ENCODE measurements at places on chromosomes 1 and 21.

DNA sequence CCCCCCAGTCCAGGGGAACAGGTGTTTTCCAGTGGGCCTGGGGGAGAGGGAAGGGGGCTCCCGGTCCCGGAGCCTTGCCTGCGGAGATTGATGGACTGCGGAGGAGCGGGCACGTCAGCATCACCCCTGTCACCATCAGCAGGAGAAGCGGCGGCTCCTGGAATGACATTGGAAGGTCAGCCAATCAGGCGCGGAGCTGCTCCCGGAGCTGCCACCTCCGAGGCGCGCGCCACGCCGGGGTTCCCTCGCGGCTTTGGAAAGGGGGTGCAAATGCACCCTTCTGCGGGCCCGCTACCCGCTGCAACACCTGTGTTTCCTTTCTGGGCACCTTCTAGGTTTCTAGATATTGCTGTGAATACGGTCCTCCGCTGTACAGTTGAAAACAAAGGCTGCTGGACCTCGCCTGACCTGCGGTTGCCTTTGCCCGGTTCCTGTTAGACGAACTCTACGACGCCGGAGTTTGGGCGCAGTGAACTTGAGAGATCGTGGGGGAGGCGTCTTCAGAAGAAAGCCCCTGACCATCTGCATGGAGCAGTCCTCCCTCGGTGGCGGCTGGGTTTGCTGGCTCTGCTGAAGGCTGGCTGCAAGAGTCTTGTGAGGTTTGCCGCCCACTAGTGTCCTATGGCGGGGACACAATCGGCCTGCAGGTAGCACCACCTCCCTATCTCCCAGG lies 5.3 kb downstream of the DSCAM start:
- DNase-seq: no peak

GRCh38 chr1:81505831-81506230 lies 294.9 kb upstream of the ADGRL2 start:
- DNase-seq: no peak

GRCh38 chr1:47824297-47824696 lies 172.9 kb downstream of the TRABD2B start:
- no peak for DNase-seq

DNA sequence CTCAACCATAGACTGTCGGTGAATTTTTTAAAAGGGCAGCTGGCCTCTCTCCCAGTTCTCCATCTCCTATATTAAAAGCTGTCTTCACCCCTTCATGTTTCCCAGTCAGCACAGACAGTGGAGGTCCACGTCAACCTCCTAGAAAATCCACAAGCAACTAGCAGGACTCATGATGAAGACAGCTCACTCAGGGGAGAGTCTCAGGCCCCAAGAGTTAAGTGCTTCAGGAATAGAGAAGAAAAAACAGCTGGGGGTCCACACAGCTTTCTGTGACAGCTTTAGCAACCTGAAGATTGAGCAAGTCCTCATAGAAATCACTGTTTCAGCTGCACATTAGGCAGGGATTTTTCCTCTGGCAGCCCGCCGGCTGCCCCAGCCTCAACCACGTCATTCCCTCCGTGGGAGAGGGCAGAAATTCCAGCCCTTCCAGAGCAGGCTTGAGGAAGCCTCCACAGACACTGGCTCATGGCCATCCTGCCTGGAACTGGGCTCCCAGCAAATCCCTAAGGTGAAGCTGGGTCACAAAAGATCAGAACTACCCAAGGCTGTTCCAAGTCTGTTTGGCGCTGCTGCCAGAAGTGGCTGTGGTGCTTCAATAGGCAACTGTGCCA lies 15.2 kb downstream of the GPR161 start:
- DNase-seq: no peak

GRCh38 chr1:164250365-164250764 lies 308.6 kb upstream of the PBX1 start:
- no peak for DNase-seq

- no peak for DNase-seq
Observed at GRCh38 chr1:179441501-179441900, 75.7 kb downstream of the AXDND1 start.

DNA sequence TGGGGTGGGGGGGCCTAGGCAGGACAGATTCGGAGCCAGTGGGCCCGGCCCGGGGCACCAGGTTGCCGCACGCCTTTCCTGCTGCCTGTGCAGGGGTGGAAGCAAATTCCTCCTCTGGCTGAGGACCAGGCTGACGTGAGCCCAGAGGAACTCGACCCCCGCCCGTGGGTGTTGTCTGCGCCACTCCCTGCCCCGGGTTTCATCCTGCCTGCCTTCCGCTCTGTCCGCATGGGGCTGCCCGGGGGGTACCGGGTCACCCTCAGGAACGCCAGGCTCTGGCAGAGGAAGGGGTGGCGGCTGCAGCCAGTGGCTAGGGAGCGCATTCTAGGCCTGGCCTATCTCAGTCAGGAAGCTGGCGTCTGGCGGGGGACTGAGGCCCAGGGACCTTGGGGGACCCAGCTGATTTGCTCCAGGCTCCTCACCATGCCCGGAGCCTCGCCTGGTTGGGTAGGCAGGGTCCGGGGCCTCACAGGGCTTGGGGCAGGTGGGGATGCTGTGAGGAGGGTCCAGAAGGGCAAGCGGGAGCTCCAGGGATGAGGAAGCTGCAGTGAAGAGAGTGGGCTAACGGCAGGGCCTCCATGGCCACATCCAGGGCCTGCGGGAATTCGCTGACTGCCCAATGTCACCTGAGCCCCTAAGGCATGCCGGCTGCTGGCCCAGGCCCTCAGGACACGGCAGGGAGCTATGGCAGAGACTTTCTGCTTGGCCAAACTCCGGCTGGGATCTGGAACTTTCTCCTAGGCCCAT lies 2.4 kb upstream of the IBA57 start:
- DNase-seq: no peak

DNA sequence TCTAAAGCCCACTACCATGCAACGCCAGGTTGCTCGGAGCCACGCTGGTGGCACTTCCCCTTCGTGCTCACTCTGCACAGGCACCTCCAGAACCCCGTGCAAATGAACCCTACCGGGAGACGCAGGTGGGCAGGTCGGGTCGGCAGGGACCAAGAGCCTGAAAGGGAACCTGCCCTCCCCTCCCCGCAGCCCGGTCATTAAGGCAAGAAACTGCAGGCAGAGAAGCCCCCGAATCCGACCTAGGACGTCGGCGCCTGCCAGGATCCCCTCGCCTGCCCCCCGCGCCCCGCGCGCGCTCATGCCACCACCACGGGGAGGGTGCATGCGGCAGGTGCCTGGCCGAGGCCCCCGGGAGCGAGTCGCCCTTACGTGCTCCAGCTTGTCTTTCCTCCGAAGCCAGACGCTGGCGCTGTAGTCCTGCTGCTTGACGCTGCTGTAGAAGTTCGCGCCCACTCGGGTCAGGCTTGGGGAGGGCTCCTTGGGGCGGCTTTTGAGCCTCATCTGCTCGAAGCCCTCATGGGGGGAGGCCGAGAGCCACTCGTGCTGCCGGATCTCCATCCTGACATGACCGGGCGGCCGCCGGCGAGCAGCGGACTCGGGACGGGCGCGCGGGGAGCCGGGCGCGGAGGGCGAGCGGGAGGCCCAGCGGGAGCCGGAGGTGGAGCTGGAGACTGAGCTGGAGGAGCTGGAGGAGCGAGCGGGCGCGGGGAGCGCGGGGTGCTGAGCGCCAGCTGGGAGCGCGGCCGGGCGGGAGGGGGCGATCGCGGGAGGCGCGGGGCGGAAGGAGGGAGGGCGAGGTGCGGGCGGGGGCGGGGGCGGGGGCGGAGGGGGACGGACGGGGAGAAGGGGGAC lies 552 bp downstream of the PLD5 start:
- no peak for DNase-seq

DNA sequence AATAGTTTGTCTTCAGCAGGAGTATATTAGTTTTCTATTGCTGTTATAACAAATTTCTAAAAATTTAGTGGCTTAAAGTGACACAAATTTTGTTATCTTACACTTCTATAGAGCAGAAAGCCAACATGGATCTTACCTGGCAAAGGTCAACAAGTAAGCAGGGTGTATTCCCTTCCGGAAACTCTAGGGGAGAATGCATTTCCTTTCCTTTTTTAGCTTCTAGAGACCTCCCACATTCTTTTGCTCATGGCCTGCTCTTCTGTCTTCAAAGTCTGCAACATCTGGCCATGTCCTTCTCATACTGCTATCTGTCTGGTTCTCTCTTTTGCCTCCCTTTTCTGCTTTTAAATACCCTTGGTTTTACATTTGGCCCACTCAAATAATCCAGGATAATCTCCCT lies 242.6 kb downstream of the ZNF648 start:
- no peak for DNase-seq

GRCh38 chr1:7860130-7860529 lies 7.3 kb upstream of the UTS2 start:
- DNase-seq: no peak

DNA sequence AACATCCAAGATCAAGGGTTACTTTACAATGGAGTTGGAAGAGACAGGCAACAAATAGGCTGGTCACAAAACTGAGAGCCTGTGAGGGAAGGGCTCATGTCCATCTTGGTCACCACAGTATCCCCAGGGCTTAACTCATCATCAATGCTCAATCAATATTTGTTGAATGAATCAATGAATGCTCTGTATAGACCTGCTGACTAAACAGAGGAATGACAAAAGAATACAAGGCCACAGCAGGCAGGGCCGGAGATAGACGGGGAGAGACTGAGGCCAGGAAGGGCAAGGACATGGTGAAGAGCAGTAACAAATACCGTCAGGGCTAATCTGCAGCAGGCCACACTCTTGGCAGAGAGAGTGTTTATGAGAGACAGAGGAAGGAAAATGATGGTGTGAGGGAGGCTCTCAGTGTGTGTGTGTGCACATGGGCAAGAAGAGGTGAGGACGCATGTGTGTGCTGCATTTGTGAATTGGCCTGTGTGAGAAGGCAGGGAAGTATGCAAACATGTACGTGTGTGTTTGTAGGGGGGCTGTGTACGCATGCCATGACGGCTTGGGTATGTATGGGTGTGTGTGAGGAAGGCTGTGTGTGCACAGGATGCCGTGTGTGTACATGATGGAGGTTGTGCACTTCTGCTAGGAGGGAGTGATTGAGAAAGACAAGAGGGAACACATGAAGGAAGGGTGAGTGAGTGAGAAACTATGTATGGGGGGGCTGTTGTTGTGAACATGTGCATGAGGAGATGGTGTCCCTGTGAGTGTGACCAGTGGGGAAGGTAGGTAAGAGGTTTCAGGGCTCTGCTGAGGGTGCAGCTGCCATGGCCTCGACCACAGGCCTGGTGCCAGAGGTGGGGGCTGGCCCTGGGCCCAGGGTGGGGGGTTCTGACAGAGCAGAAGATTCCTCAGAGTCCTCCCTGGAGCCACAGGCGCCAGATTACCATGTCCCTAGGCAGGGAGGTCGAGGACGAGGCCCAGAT lies 15.4 kb downstream of the AHDC1 start:
- DNase-seq: no peak

- DNase-seq: no peak
Observed at GRCh38 chr1:171762143-171762563, 19.3 kb upstream of the METTL13 start.

GRCh38 chr1:228751360-228752098 lies 16.2 kb downstream of the RHOU start:
- DNase-seq: no peak

DNA sequence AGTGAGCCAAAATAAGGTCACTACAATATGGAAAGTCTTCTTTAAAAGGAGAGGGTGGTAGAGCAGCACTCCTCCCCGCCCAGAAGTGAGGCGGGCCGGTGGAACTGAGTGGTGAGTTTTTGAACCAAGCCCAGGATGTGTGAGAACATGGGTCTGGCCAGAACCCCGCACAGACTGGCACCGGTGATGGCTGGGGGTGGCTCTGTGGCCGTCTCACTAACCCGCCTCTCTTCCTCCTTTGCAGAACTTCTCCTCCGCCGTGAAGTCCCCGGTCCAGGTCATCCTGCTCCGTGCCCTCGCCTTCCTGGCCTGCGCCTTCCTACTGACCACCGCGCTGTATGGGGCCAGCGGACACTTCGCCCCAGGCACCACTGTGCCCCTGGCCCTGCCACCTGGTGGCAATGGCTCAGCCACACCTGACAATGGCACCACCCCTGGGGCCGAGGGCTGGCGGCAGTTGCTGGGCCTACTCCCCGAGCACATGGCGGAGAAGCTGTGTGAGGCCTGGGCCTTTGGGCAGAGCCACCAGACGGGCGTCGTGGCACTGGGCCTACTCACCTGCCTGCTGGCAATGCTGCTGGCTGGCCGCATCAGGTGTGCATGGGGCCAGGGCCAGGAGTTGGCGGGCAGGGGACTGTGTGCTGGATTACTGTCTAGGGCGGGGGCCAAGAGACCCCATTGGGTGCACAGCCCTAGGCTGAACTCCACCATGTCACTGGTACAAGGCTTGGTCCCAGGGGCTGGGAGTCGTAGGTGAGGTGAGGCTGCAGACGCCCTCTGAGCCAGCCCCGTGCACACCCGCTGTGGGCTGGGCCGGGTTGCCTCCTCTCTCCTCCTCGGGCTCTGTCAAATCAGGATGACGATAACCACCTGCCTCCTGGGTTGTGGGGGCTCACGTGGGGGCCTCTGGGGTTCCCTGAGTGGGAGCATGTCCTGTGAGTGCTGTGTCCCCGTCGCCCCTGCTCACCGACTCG lies 12.4 kb downstream of the TMEM201 start:
- no peak for DNase-seq

DNA sequence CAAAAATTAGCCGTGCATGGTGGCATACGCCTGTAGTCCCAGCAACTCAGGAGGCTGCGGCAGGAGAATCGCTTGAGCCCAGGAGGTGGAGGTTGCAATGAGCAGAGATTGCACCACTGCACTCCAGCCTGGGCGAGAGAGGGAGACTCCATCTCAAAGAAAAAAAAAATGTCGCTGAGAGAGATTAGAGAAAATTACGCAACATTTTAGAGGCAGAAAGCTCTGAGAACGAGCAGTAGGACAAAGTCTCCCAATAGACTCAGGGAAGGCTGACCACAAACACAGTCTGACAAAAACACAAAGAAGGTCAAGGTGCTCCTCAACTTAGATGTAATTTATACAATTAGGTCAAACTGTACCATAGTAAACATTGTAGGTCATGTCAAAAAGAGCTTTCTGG lies 367.6 kb upstream of the ZRANB2 start:
- no peak for DNase-seq

DNA sequence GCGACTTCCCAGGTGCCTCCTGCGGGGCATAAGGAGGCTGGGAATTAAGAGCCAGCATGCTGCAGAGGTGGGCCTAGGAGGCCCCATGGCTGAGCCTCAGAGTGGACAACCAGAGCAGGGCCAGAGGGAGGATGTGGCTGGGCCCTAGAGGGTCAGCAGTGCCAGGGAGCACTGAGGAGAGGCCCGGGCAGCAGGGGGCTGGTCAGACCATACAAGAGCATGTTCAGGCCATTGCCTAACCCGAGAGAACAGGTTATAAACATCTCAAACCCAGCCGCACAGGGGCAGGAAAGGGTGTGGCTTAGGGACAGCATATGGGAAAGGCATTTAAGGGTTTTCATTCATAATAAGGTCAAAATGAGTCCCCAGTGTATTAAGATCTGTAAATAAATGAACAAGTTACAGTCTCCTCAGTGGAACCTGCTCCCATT lies 51.1 kb downstream of the IER5 start:
- DNase-seq: no peak
